Activated CD4-positive, alpha-beta T cell treated with anti-CD3 and anti-CD28 coated beads, Interleukin-2, amount 50 U/mL, for 48 hours (primary cell): ENCODE measurements at places on chromosomes 3 and 15.

- DNase-seq = no peak
Observed at GRCh38 chr3:156728267-156728985, 54.0 kb downstream of the TIPARP start.

- DNase-seq = no peak
Observed at GRCh38 chr3:143247073-143247472, 127.5 kb downstream of the CHST2 start.

- no peak for DNase-seq
Observed at GRCh38 chr3:188400494-188401243, 246.7 kb downstream of the LPP start.

- no peak for DNase-seq
Observed at GRCh38 chr3:139560411-139560810, 20.9 kb upstream of the RBP1 start.

GRCh38 chr3:144491333-144491732 is 519.7 kb downstream of the DIPK2A start:
- no peak for DNase-seq

GRCh38 chr3:168197162-168197561 is 101.4 kb upstream of the GOLIM4 start:
- DNase-seq = no peak

DNA sequence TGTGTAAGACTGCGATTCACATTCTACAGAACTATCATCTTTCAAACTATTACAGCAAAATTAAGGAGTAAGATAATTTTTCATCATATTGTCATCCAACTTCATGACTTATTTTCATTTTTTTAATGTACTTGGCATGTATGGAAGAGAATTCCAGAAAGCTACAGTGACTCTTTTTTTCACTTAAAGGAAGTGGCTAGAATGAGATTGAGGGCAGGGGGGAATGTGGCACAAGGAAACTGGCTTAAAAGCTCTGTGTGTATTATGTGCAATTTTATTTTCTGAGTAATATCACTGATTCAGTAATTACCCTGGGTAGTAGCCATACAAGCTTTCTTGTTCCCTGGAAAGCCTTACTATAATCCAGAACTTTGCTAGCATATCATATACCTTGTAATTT is 94.6 kb downstream of the FILIP1L start:
- no peak for DNase-seq

DNA sequence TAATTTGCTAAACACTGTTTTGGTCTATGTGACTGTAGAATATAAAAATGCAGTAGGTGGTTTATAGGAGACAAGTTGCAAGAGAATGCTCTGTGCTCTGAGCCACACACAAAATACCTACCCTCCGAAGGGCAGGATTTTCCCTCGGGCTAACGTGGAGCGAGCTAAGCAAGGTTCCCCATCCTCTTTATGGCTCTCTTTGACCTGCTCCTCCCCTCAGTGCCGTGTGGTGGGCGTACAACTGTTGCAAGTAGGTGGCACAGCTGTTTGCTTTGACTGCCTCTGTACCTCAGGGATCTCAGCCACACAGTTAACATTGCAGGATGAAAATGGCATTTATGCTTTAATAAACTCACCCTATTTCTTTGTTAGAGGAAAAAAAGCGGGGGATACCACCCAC is 339.1 kb downstream of the SATB1 start:
- no peak for DNase-seq

- DNase-seq = no peak
Observed at GRCh38 chr3:37183375-37183831, 9.0 kb upstream of the LRRFIP2 start.

DNA sequence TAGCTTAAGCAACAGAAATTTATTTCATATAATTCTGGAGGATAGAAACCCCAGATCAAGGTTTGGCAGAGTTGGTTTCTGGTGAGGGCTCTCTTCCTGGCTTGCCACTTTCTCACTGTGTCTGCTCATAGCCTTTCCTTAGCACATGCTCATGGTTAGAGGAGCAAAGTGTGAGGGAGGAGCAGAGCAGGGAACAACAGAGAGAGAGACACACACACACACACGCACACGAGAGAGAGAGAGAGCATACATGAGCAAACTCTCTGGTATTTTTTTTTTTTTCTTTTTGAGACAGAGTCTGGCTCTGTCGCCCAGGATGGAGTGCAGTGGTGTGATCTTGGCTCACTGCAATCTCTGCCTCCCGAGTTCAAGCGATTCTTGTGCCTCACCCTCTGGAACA is 36.8 kb upstream of the ZDHHC23 start:
- DNase-seq = no peak

DNA sequence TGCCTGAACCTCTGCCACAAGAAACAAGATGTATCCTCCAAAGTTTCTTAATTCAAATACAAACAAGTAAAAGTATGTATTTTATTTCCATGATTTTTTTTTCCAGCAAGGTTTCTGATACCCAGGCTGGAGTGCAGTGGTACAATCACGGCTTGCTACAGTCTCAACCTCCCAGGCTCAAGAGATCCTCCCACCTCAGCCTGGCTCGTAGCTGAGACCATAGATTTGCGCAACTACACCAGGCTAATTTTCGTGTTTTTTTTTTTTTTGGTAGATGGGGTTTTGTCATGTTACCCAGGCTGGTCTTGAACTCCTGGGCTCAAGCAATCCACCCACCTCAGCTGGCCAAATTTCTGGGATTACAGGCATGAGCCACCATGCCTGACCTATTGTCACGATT is 12.2 kb upstream of the VEPH1 start:
- no peak for DNase-seq

DNA sequence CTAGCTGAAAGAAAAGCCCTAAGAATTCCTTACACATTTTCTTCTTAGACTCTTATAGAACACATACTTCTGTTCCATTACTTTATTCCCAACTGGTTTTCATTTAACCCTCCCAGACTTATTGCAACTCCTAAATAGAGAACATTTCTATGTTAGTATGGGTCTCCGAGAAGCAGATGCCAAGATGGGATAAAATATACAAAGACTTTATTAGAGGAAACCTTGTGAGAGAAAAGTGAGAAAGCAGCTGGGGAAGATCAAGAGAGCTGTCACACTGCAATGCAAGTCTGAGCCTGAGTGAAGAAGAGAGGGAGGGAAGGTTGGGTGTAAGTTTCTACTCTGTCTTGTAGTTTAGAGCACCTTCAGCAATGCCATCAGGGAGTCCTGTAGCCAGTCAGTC is 979.3 kb downstream of the IGSF11 start:
- no peak for DNase-seq

DNA sequence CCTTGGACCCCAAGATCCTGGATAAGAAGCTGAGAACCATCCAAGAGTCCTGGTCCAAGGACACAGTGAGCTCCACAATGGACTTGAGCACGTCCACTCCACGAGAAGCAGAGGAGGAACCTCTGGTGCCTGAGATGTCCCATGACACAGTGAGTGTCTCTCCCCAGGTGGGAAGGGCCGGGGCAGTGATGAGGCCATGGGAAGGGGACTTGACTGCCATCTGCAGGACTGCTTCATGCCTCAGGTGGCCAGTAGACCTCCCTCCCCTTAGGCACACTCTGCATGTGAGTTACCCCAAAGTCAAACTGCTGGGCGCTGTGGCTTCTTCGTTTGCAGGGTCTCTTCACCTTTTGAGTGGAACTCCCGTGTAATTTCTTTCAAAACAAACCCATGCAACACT is 59.7 kb downstream of the CCDC33 start:
- no peak for DNase-seq

DNA sequence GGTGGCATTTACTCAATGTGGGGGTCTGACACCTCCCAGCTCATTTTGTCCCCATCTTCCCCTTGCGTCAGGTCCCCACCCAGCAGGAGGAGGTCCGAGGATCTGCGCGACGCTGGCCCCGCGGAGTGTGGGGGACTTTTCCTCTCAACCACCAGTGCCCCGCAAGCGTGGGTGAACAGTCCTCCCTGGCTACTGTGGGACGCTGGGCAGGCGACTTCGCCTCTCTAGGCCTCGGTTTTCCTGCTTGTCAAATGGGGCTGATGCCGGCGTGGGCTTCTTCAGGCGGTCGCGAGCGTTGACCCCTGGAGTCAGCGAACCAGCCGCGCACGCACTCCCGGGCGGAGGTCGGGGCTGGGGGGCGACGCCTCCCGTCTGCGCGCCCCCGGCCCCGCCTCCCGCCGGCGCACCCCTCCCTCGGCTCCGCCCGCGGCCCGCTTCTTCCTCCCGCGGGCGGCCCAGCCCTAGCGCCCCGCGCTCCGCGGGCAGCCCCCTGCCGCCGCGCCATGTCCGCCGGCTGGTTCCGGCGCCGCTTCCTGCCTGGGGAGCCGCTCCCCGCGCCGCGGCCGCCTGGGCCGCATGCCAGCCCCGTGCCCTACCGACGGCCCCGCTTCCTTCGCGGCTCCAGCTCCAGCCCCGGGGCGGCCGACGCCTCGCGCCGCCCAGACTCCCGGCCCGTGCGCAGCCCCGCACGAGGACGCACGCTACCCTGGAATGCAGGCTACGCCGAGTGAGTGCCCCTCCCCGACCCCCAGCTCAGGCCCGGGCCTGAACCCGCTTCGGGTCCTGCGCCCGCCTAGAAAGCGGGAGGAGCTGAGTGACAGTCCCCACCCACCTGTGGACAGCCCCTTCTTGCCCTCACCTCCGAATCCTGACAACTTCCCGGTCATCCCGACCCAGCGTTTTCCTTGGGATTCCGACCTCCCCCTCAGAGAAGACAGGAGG is at the start of gene PPM1M:
TSS of gene PPM1M (plus strand) at position 438 of the 942 bp plus-strand sequence. CDS start at position 504, 66 bp downstream.
- DNase-seq = peak; percentile 69

DNA sequence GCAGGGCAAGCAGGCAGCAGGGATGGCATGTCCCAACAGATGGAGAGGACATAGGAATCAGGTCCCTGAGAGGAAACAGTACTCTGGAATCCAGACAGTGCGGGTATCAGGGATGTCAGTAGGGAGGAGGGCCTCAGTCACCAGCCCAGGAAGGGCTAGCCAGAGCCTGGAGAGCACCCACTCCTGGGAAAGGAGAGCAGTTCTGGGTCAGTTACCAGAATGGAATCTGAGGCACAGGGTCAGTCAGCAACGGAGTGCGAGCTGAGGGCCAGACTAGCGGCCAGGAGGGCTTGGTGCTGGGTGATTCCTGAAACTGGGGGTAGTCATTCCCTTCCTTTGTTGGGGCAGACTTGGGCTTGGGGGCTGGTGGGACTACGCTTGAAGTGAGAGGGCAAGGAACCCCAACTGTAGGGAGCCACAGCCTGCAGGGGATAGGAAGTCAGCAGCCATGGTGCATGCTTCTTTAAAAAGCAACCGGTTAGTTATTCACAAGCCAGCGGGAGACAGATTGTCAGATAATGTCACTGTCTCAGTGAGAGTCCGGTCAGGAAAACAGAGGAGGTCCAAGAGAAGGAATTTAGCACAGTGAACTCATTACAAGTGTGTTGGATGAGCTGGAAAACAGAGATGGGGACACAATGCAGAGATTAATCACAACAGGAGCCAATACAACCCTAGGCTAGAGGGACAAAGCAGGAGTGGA is 27.9 kb downstream of the PLA1A start:
- no peak for DNase-seq
